T-helper 1 cell treated with Interleukin-12 subunit alpha and Interleukin-12 subunit beta and Interleukin-4 antibody, amounts not matched to agents 30 ng/mL and 1 ng/mL, for 36 hours (primary cell): ENCODE measurements at places on chromosomes 2 and 18. TPM values are rescaled to one million over a fixed set of nuclear protein-coding genes. Genes with fewer than 3 reads are reported as not detected.

Gene ZNF385B
- total RNA-seq: not detected in 2 replicates

Gene PROKR1
- 0.05 TPM in 1 of 2 replicates, not detected in the other for total RNA-seq

Gene DSC3
- not detected in 2 replicates for total RNA-seq

Gene REEP1
- 0.10 and 0.12 TPM in 2 replicates for total RNA-seq

Gene TFPI
- 0.41 TPM in 1 of 2 replicates, not detected in the other for total RNA-seq

Gene GYPC
- total RNA-seq: 113 and 120 TPM in 2 replicates

Gene SLC9A4
- total RNA-seq: 0.15 and 0.20 TPM in 2 replicates

Gene PLCD4
- 0.49 and 0.64 TPM in 2 replicates for total RNA-seq

Gene SH2D6
- total RNA-seq: 0.74 and 0.83 TPM in 2 replicates

Gene GPR55
- total RNA-seq: 0.76 and 0.98 TPM in 2 replicates

Gene DCDC2C
- total RNA-seq: not detected in 2 replicates

Gene RNMT
- 35.5 and 38.4 TPM in 2 replicates for total RNA-seq

Gene TRPM8
- total RNA-seq: not detected in 2 replicates

Gene BMP10
- 0.27 TPM in 1 of 2 replicates, not detected in the other for total RNA-seq

Gene MREG
- total RNA-seq: 7.9 and 8.7 TPM in 2 replicates

Gene ITSN2
- total RNA-seq: 90.8 and 101 TPM in 2 replicates

Gene FAM228A
- total RNA-seq: not detected in 2 replicates

Gene HRH4
- total RNA-seq: 0.17 and 0.20 TPM in 2 replicates

Gene HOXD12
- not detected in 2 replicates for total RNA-seq

Gene CLEC4F
- 0.12 and 0.27 TPM in 2 replicates for total RNA-seq

Gene GKN1
- not detected in 2 replicates for total RNA-seq

Gene HSPE1
- 110 and 115 TPM in 2 replicates for total RNA-seq

Gene SERPINB10
- not detected in 2 replicates for total RNA-seq
